Activated CD8-positive, alpha-beta memory T cell treated with anti-CD3 and anti-CD28 coated beads, Interleukin-2, amount 10 ng/mL, durations not matched to agents 7 days and 5 days (primary cell): ENCODE measurements at places on chromosomes 1 and 21. TPM values are rescaled to one million over a fixed set of nuclear protein-coding genes. Genes with fewer than 3 reads are reported as not detected.

FCRLA gene
- total RNA-seq, result not detected

NBPF14 gene
- total RNA-seq, result 25.2 TPM

GRCh38 chr1:236685205-236685916 is 938 bp upstream of the ACTN2 start:
- H3K4me3 ChIP-seq, result peak overlapping the region; percentile 55
- no peak for DNase-seq
- H3K27ac ChIP-seq, result no peak overlapping the region
- H3K27me3 ChIP-seq, result peaks cover 77% of the 10 kb centered on the region
- H3K4me1 ChIP-seq, result peaks cover 11% of the 10 kb centered on the region

DNA sequence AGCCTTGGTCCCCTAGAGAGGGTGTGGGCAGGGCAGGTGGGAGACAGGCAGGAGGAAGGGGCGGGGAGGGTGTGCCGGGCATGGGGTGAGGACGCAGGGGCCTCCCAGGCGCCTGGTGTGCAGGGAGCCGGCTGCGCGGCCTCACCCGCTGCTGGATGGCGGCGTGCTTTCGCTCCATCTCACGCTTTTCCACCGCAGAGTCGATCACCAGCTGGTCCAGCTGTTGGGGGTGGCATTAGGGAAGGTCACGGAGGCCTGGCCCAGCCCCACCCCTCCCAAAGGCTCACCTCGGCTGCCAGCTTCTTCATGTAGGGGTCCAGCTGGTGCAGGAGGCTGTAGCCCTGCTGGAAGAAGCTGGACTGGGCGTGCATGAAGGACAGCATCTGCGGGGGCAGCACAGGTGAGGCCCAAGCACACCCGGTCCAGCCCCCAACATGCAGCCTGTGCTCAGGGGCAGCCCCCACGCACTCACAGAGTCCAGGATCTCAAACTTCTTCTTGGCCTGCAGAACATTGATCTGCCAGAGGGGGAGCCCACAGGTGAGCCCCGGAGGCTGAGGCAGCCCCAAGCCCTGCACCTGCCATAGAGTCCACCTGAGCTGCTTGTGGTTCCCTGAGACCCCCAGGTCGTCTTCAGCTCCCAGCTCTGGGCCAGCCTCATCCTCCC is 7.9 kb downstream of the ACAP3 start:
- H3K27me3 ChIP-seq, result no peaks in the 10 kb centered on the region
- H3K4me1 ChIP-seq, result peaks cover 3% of the 10 kb centered on the region
- no peaks in the 10 kb centered on the region for H3K36me3 ChIP-seq
- no peak overlapping the region for H3K4me3 ChIP-seq
- DNase-seq, result no peak

GRCh38 chr1:43414634-43415223 is 25.0 kb downstream of the SZT2 start:
- no peak overlapping the region for H3K4me3 ChIP-seq
- no peaks in the 10 kb centered on the region for H3K4me1 ChIP-seq
- H3K36me3 ChIP-seq, result peaks cover 9% of the 10 kb centered on the region
- H3K27ac ChIP-seq, result no peak overlapping the region
- DNase-seq, result peak; percentile 72
- H3K27me3 ChIP-seq, result no peaks in the 10 kb centered on the region

GRCh38 chr1:109498161-109498801 is 4.4 kb downstream of the CYB561D1 start:
- H3K27ac ChIP-seq, result no peak overlapping the region
- peaks cover 77% of the 10 kb centered on the region for H3K4me1 ChIP-seq
- H3K4me3 ChIP-seq, result no peak overlapping the region
- no peak for DNase-seq
- H3K36me3 ChIP-seq, result peaks cover 21% of the 10 kb centered on the region

DNA sequence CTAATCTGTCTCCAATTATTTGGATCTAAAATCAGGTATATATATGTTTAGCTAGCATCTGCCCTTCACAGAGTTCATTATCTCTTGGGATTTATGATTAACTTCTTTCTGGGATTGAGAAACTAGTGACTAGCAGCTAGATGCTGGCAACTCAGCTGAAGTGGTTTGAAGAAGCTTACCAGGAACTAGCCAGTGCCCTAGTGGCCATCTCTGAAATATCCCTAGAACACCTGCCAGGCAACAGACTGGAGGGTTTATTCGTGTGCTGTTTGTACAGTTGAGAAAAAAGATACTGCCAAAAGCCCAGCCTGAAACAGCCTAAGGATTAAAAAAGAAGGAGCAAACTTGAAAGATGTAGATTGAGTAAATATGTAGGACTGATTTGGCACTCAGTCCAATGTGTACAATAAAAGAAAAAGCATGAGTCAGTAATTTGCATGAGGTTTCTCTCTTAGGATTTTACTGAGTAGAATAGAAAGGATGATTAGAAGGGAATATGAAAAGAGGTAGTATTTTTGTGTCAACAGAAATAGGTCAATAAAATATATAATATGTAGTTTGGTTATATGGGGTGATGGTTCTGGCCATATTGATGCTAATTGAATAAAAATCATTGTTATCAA is 1144.6 kb upstream of the ADGRL2 start:
- no peaks in the 10 kb centered on the region for H3K27me3 ChIP-seq
- DNase-seq, result no peak
- H3K27ac ChIP-seq, result no peak overlapping the region
- H3K4me3 ChIP-seq, result no peak overlapping the region
- H3K36me3 ChIP-seq, result no peaks in the 10 kb centered on the region
